ENCODE measurements at places on chromosomes 13 and 19.

GRCh38 chr19:5536337-5536894 is 31.3 kb downstream of the TINCR start:
- peak; percentile 38 for DNase-seq

GRCh38 chr19:54021932-54022331 is 30.5 kb downstream of the CACNG6 start:
- DNase-seq, result no peak

DNA sequence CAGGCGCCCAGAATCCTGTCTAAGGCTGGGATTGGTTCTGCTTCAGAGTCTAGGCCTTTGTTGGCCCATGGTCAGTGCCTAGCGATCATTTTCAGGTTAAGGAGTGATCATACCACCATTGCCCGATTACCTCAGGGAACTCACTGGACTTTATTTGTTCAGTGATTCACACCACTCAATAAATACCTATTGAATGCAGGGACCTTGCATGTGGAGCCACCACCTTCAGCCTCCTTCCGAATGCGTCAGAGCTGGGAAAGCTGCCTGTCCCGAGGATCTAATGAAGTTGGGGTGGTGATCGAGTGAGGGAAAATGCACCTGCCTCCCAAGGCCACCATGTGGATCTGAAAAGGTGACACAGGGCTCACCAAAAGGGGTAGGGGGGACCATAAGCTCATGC is 40.0 kb upstream of the POU2F2 start:
- DNase-seq, result no peak

- DNase-seq, result no peak
Observed at GRCh38 chr13:90171649-90172048, 1175.8 kb upstream of the MIR17HG start.

DNA sequence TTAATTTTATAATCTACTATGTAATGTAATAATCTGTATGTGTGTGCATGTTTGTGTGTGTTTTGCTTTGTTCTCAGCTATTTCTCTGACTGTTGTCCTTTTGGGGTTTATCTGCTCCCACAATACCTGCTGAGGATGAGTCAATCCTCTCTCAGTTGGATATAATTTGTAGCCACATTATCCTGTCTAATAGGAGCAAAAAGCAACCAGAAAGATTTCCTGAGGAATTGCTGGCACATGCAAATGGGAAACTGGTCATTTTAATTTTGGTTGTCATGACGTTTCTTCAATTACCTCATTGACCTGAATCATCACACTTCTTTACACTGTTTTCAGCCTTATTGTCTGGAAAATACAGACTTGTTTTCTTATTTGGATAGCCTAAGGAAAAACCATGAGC is 488.4 kb downstream of the KLF5 start:
- no peak for DNase-seq

DNA sequence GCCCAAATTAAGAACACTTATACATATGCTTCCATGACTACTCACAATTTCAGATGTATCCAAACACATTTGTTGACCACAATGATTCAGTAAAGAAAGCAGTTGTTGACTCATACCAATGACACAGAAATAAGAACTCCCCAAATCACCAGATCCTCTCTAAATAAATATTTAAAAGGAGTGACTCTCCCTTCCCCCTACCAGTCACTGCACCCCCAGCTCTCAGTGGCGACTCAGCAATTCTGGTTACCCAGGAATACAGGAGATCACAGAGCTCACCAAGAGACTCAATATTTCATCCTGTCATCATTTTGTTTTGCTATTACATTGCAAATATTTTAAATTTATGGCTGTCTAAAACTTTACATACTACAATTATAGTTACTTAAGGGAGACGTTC is 131.5 kb downstream of the RGCC start:
- no peak for DNase-seq

GRCh38 chr13:26943748-26944147 is 183.2 kb upstream of the GPR12 start:
- DNase-seq, result no peak

DNA sequence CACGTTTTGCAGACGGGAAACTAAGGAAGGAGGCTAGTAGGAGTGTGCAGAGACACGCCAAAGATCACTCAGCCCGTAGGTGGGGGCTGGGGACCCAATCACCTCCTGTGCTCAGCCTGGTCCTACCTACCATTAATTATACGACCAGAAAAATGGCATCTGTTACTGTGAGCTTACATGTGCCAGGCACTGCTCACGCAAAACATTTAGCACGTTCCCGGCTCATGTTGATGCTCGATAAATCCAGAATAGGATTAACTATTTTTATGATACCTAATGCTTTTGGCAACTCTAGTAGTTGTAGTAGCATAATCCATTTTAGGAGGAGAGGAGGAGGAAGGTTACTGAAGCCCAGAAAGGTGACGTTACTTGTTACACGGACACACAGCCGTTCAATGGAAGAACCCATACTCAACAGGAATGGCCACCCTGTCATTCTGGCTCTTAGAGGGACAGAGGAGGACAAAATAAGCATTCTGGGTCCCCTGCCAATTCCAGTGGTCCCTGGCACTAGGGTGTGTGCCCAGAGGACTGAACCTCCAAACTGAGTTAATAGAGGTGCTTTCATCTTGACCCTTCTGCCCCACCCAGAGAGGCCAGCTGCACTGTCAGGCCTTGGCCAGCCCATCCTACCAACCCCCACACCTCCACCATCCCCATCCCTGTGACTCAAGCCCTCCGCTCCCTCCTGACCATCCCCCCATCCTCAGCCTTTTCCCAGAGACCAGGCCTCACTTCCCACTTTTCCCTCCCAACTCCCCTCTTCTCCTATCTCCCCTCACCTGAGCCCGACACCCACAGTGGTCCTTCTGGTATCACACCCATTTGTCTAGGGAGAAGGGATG is 5.0 kb upstream of the EML2 start:
- no peak for DNase-seq

- no peak for DNase-seq
Observed at GRCh38 chr13:110409581-110409992, 102.5 kb downstream of the COL4A2 start.

- no peak for DNase-seq
Observed at GRCh38 chr13:35838356-35838755, 292.8 kb downstream of the DCLK1 start.

GRCh38 chr19:16536130-16536529 is 6.1 kb downstream of the CHERP start:
- no peak for DNase-seq

DNA sequence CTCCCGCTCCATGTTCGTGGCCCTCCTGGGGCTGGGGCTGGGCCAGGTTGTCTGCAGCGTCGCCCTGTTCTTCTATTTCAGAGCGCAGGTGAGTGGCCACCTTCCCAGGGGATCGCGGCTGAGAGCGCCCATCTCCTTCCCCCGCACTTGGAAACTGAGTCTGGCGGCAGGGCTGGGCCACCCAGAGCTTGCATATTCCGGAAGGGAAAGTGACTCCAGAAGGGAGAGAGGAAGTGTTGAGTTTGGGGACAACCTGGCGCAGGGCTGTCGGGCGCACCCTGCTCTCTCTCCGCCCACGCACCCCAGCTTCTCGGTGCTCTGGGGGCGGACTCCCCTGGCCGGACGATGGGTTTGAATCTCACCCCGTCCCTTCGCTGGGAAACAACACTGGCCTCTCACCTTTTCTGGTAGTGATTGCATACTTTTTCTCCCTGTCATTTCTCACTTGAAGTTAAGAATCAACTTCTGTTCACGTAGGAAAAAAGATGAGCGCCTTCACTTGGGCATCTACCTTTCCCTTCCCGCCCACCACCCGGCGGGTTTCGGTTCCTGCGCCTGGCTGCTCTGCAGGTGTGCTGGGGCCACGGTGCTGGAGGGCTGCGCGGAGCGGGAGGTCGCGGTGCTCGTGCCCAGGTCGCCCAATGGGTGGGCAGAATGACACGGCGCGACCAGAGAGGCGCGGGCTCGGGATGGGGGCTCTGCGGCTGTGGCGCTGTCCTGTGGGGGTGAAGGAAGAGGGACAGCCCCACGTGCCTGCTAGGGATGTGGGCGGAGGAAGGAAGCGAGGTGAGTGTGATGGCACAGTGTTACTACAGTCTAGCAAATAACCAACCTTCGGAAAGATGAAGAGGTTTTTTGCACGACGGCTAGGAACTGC is 721 bp downstream of the TNFSF11 start:
- DNase-seq, result no peak

DNA sequence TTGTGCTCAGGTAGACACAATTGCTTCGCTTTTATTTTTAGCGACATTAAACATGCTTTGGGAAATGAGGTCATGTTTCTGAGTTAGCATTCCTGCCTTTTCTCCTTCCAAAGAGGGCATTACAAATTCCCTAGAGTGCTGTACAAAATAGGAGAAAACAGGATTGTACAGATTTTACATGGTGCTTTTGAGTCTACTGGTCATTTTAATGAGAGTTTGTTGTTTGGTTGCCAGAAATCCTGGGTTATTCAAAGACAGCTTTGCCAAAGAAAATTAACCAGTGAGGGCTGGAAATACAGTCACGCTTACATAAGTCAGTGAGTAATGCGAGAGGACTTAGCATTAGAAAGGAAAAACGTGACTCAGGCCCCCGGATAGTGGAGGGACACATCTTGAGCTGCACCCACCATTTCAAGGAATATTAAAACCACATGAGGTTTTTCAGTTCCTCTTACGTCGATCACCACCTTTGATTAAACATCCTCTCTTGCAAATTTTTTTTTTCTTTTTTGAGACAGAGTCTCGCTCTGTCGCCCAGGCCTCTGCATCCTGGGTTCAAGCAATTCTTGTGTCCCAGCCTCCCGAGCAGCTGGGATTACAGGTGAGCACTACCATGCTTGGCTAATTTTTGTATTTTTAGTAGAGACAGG is 55.4 kb downstream of the SACS start:
- DNase-seq, result no peak

DNA sequence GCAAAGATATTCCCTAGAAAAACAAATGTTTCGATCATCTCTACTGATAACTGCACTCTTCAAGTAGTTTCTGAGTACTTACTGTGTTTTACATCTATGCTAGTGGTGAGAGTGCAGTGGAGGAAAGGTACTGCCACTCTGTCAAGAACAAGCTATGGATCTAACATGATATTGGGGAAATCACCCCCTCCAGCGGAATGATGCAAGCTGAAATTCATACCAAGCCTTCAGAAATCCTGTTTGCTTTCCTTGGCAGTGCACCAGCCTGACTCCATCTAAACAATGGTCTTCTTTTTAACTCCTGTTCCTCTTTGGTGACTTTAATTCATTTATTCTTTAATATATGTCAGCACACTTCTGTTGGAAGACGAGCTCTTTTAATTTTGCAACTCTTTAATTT is 238.0 kb downstream of the PCDH9 start:
- no peak for DNase-seq

GRCh38 chr13:38933786-38934185 is 56.8 kb downstream of the STOML3 start:
- DNase-seq, result no peak

GRCh38 chr19:56295531-56296455 is 18.8 kb downstream of the ZSCAN5A start:
- no peak for DNase-seq

GRCh38 chr19:29668746-29669609 is 3.7 kb downstream of the PLEKHF1 start:
- DNase-seq, result no peak

GRCh38 chr19:39704181-39705044 is at the start of gene LGALS14:
LGALS14 (plus strand) TSS chr19:39704481; CDS start chr19:39704529, 48 bp downstream.
- DNase-seq, result no peak

GRCh38 chr19:51101171-51101865 is 6.9 kb downstream of the CTU1 start:
- no peak for DNase-seq

- peak; percentile 19 for DNase-seq
Observed at GRCh38 chr13:98556968-98557631, 19.8 kb downstream of the STK24 start.

DNA sequence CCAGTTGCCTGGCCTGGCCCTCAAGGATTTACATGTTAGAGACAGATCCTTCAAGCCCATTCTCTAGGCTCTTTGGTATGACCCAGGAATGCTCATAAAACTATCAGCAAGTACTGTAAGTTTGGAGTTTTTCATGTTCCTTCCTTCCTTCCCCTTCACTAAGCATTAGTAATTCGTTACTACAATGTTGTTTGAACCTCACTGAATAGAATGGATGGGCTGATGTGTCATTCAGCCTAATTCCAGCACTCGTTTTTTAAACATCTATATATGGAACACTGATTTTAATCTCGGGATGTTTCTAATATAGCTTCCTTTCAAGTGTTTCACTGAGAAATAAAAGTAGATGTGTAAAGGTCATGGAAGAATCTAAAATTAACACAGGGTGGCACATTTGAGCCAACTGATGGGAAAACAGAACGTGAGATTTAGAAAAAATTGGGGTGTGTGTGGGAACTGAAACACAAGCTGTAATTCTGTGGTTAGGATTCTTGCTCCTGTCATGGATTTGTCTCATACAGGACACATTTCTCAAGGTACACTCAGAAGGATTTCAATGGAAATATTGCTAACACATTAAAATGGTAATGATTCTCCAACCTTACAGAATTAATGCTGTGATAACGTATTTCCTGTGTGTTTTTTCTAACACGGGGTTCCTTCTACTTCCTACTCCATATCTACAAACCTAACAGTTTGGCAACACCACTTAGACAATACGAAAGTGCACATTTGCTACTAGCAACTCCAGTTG is 93.4 kb downstream of the FLT1 start:
- no peak for DNase-seq

DNA sequence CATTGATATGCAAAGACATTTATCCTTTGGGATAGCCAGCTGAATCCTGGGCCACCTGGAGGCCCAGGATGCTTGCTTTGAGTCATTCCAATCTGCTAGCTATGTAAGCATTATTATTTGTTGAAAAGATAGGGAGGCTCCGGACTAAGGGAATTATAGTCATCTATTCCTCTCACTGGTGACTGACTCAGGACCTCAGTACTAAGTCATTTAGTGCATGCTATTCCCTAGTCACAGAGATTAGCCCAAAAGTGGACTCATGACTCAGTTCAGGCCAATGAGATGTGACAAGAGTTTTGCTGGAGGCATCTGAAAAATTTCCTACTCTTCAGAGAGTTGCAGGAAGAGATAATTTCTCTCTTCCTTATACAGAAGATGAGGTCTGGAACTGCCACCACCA is 67.9 kb upstream of the ITM2B start:
- no peak for DNase-seq

DNA sequence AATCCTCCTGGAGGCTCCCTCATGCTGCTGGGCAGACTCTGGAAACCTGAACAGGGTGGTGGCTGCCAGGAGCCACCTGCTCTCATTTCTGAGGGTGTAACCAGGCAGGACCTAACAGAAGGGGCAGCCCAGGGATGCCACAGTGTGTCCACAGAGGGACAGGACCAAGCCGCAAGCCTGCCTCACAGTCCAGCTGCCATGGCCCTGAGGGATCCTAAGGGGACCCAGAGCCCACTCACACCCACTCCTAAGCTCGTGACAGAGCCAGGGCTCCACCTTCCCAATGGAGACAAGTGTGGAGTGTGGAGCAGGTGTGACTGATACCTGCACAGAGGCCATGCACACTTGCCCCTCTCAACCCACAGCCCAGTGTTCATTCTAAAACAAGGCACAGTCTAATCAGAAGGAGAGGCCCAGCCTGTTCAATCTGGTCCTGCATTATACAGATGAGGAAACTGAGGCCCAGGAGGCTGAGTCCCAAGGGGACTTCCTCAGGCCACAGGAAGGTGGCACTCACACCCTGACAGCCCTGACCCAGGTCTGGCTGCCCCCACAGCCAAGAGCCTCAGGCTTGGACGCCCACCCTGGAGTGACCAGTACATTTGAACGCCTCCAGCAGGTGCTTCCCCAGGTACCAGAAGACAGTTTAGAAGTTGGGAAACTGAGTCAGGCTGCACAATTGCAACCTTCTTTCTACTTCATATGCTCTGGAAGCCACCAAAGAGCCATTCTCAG is 220.1 kb downstream of the TUBA3C start:
- no peak for DNase-seq

- no peak for DNase-seq
Observed at GRCh38 chr13:56501750-56502149, 639.0 kb upstream of the PRR20A start.
